ENCODE measurements at places on chromosomes 7 and 10.

DNA sequence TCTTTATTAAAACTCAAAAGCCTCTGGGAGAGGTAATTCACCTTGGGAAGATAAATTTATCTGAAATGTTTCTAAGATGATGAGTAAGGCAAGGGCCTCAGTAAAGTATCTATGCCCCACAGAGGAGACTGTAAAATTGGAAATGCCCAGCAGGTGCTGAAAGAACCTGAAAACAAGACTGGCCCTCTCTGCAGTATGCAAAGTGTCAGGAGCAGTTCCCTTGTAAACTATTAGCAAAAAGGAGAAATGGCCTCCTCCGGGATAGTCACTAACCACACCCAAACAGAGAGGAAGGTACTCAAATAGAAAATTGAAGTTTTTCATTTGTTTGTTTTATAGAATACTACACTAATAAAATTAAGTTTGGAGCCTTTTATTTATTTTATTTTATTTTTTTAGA, 81.2 kb downstream of the FZD1 start:
- DNase-seq, result no peak

DNA sequence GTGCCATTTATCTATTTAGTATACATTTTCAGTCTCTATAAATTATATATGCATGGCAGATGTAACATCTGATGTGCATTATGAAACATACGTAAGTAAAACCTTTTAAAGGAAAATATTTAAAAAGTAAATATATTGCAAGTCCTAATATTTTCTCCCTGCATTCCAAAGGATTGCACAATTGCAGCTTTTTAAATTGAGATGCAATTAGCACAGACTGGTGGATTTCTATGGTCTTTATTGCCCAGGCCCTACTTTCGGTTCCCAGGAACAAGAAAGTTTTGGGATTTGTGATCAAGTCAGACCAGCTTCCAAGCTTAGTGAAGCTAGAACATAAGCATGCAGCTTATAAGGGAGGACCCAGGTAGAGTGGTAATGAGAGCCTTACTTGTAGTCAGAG, 337.8 kb downstream of the NRG3 start:
- DNase-seq, result no peak

DNA sequence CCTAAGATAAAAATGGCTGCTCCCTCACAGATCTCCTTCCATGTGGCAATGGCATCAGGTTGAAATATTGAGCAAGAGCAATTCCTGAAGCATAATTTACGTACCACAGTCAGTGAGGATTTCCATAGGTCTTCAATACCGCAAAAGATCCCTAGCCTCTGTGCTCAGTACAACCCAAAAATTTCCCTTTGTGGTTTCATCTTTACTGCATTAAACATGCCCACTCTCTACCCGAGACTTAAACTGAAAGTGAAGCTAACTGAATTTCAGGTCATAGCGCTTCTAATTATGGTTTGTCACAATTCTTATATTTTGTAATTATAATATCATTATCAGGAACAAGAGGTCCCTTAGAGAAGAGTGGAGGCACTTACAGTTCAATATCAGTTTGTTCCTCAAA, 1071.1 kb downstream of the XPNPEP1 start:
- no peak for DNase-seq

- DNase-seq, result no peak
These were observed 51.2 kb upstream of the RELN start for GRCh38 chr7:104040666-104041065.

- DNase-seq, result peak; percentile 53
These were observed 6.3 kb upstream of the IL2RA start for GRCh38 chr10:6068422-6068821.

- DNase-seq, result no peak
These were observed 91.3 kb downstream of the KIAA1549 start for GRCh38 chr7:138889582-138890498.

- DNase-seq, result no peak
These were observed 817 bp upstream of the IL15RA start for GRCh38 chr10:5978230-5978489.

DNA sequence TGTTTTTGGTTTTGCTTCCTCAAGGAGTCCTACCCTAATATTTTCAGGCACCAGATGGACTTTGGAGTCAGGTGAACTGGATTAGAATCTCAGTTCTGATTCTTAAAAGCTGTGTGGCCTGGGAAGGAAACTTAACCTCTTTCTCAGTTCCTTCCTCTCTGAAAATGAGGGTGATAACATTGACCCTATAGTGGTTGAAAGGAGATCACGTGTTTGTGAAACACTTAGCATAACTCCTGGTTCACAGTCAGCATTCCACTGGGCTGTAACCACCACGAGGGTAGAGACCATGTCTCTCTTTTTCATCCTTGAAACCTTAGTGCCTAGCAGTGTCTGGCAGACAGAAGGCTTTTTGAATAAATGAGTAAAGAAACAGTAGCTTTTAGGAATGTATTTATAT, 16.7 kb downstream of the LSMEM1 start:
- no peak for DNase-seq

DNA sequence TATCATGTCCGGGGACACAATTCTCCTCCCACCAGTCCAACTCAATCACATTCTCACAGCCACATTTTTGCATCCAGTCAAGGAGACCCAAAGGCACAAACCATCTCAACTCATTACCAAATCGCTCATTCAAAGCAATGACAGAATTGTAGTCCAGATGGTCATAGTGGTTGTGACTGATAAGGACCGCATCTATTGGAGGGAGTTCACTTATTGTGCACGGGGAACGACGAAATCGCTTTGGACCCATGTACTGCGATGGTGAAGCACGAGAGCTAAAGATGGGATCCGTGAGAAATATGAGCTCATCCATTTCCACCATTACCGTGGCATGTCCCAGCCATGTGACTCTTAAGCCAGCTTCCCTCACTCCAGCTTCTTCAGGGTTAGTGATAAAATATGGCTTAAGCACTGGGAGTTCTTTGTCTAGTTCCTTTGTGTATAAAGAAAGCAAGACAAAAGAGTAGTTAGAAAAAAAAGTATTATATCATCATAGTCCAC, 29.1 kb downstream of the NAPEPLD start:
- no peak for DNase-seq

DNA sequence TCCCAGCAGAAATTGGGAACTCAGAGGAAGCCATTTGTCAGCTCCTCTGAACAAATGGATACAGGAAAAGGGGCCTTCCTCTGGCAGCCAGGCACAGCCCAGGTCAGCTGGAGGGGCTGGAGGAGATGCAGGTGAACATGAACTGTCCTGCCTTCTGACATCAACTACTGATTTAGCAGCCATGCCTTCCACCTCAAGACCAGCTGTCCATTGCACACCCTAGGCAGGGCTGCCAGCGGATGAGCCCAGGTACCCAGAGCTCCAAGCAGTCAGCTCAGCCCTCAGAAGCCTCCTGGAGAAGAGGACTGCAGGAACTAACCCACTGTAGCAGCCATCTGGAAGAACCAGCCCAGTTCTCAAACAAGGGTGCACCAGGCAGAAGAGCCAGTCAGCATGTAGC, 44.1 kb upstream of the GDF10 start:
- no peak for DNase-seq

DNA sequence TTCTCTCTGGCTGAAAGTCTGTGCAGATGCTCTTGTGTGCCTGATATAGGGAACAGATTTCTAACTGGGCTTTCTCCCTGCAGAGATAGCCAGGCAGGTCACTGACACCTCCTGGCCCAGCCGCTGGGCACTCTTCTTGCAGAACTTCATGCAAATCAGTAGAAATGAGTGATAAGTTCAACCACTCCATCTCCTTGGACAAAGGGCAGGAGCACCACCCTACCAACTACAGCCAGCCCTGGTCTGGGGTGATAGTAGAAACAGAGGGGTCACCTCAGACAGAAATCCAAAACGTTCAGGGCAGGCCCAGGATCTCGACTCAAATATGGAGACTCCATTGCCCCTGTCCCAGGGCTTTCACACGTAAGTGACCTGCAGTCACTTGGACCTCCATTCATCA, 917.8 kb upstream of the ZNF722 start:
- DNase-seq, result no peak

DNA sequence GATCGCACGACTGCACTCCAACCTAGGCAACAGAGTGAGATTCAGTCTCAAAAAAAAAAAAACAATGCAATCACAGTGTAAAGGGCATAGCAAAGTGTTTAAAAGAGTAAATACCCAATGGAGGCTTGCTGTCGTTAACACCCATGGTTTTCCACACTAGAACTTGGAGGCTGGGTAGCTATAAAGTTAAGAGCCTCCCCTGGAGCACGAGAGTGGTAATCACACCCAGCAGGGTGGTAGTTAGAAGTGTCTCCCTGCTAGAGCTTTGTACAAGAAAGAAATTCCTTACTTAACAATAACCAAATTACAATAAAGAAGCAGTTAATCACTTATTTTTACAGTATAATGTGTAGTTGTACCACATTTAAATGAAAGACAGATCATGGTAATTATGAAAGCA, 1078.9 kb downstream of the NRG3 start:
- no peak for DNase-seq

GRCh38 chr10:4224178-4224577, 439.2 kb upstream of the KLF6 start:
- DNase-seq, result no peak

- DNase-seq, result no peak
These were observed 25.1 kb upstream of the LAMB1 start for GRCh38 chr7:108028111-108028510.

Data from CD4-positive, alpha-beta T cell treated with Interleukin-15 for 1 hour (primary cell).